NCI-H774 (cell line): ENCODE measurements at places on chromosomes 2 and 18.
A peak's percentile ranks its signal among the peaks of the same experiment; 100 is the strongest.

DNA sequence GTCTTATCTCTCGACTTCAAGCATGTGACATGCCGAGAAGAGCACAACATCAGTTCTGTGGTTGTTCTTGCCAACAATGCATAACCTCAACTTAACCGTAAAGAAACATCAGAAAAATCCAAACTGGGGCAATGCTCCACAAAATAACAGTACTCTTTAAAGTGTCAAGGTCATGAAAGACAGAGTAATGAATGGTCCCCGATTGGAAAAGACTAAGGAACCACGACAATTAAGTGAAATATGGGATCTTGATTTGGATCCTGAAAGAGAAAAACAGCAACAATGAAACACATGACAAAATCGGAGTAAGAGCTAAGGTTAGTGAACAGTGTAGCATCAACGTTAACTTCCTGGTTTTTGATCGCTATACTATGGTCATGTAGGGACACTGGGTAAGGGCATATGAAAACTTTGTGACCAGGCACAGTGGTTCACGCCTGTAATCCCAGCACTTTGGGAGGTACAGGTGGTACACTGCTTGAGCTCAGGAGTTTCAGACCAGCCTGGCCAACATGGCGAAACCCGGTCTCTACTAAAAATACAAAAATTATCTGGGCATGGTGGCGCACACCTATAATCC lies 55.2 kb downstream of the UNC50 start:
- DNase-seq = no peak

GRCh38 chr18:48917579-48918517 lies 32.9 kb downstream of the SMAD7 start:
- no peak for DNase-seq

DNA sequence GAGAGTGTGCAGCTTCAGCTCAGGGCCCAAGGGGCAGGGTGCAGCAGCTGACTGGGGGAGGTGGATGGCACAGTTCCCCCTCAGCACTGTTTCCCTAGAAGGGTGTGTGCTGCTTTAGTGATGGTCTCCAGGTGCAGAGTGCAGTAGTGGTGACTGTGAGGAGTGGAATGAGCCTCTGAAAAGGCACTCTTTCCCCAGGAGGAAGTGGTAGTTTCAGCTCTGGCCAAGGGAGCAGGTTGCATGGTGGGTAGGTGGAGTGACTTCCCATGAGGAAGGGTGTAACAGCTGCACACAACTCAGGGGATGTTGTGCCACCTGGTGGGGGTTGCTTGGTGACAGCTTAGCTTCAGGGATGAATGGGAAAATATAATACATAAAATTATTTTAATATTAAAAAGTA lies 251.5 kb upstream of the NXPH2 start:
- no peak for DNase-seq

DNA sequence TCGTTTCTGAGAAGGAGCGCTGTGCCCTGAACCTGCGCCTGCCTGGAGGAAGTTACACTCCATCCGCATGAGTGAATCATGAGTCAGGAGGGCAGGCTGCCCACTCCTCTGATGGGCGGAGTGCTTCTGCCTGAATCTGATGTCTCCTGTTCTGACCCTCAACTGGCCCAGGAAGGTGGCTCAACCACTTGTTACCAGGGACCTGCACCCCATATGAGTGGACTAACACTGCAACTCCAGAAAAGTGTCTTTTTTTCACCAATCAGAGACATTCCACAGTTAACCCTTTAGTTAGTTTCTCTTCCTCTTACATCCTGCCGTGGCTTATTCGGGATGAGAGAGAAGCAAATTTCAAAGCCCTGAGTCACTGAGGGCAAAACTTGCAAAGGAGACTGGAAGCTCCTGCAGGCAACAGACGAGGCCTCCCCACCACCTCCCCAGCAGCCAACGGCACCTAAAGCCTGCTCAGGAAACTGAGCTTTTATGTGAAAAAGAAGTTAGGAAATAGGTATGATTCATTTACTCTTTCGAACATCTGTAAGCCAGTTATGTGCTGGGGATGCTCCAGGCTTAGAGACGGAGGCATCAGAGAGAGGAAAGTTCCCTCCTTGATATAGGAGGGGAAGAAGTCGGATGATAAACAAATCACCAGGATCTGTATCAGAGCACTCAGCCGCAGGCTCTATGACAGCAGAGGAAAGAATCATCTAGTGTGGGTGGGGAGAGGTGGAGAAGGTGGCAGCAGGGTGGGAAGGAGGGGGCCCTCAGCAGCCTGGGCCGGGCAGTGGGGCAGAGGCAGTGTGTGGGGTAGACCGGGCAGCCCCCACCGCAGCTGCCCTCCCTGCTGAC lies 30.9 kb downstream of the MBP start:
- DNase-seq = no peak

DNA sequence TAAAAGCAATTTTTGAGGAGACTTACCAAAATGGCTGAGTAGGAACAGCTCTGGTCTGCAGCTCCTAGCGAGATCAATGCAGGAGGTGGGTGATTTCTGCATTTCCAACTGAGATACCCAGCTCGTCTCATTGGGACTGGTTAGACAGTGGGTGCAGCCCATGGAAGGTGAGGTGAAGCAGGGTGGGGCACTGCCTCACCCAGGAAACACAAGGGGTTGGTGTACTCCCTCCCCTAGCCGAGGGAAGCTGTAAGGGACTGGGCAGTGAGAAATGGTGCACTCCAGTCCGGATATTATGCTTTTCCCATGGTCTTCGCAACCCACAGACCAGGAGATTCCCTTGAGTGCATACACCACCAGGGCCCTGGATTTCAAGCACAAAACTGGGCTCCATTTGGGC lies 419.0 kb downstream of the NUP35 start:
- DNase-seq = no peak

GRCh38 chr18:59219672-59220163 lies at the start of gene GRP:
Gene GRP (plus strand): TSS chr18:59220158. CDS start chr18:59220266, 108 bp downstream.
- DNase-seq = peak; percentile 60

DNA sequence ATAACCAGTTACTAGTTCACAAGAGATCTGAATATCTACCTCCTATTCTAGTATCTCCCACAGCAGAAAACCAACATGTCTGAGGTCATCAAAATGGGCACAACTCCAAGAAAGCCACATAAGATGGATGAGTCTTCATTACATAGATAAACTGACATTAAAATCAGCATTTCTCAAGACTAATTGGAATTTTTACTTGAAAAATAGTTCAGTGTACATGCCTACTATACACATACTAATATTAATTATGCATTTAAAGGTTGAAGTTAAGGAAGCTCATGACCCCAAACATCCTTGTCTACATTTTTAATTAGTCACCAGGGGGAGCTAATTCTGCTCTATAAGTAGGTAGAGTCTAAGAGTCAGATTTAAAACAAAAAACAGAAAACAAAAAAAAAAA lies 41.9 kb downstream of the ZNF521 start:
- no peak for DNase-seq

DNA sequence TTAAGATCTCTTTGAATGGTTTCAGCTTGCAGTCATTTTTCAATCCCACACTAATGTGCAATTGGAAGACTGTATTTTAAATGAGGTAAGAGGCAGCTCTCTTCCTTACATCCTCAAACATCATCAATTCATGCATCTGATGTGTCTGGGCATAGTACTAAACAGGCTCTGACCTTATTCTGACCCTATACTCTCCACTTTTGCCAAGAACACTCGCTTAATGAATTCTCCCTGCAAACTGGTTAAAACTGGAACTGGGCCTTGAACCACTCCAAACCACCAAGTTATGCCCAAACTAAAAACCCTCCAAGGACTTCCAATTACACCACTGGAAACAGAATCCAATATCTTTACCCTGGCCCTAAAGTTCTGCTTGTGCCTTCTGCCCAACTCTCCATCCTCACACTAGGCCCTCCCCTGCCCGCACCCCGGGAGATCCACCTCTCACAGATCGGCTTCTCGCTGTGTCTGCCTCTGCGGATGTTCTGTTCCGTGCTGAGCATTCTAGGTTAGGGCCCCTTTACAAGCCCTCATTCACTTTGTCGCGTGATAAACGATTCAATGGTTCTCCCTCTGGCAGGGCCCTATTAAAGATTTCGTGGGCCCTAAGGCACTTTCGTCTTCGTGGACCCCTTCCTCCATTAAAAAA lies 1.2 kb downstream of the M1AP start:
- DNase-seq = no peak

GRCh38 chr18:26434887-26435286 lies 113.5 kb downstream of the KCTD1 start:
- DNase-seq = no peak

GRCh38 chr2:63735931-63736330 lies 105.8 kb upstream of the UGP2 start:
- no peak for DNase-seq

GRCh38 chr2:239726631-239727181 lies 298.4 kb downstream of the NDUFA10 start:
- no peak for DNase-seq

- no peak for DNase-seq
Measured at GRCh38 chr18:5891184-5891853, 4.0 kb downstream of the TMEM200C start.

- DNase-seq = no peak
Measured at GRCh38 chr18:28078849-28079248, 98.1 kb downstream of the CDH2 start.

- no peak for DNase-seq
Measured at GRCh38 chr2:33242845-33243244, 233.6 kb upstream of the RASGRP3 start.

GRCh38 chr2:221572821-221573429 lies 821 bp upstream of the EPHA4 start:
- DNase-seq = peak; percentile 42

DNA sequence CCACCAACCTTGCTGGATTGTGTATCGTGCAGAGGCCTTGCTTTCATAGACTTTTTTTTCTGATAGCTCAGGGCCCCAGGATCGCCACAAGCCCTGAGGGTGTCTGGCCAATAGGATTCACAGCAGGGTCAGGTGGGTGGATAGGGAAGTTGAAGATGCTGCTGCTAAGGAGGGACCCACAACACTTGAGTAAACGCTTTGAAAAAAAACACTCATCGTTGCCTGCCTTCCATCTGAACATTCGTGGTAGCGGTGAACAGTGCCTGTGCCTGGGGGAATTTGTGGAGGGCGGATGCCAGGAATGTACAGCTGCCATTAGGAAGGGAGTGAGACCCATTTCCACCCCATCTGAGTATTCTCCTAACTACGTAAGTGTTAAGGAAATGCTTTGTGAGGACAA lies 104.6 kb upstream of the TPO start:
- no peak for DNase-seq

- no peak for DNase-seq
Measured at GRCh38 chr2:101803945-101804696, 106.6 kb downstream of the MAP4K4 start.

- DNase-seq = no peak
Measured at GRCh38 chr2:163397451-163397850, 338.4 kb downstream of the FIGN start.

- no peak for DNase-seq
Measured at GRCh38 chr2:146666340-146666739, 1178.5 kb upstream of the ACVR2A start.

DNA sequence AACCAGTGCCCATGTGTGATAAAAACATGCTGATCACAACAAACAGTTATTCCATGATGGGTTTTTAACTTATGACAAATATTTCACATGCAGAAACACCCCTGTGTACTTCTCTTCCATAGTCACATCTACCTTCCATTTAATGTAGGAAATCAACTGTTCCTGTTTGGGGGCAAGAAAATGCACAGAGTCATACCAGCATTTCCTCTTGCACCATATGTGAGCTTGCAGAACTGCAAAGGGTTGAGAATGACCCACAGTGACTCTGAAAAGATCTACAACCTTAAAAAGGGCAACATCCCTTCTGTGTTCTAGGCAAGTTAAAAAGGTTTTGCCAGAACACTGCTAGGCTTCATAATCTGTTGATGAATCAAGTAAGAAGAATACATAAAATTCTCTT lies 9.9 kb downstream of the BMP10 start:
- no peak for DNase-seq

DNA sequence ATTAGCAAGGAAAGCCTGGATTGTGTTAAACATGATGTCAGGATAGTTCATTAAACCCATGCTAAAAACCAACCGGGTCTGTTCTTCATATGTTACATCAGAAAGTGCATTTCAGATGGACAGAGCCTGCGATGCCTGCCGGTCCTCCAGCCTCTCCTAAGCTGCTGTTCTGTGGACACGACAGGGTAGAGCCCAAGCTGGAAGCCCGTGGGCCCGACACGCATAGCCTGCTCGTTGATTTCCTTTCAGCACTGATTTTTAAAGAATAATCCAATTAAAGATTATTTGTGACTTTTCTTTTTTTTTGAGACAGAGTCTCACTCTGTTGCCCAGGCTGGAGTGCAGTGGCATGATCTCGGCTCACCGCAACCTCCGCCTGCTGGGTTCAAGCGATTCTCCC lies 797 bp downstream of the OR6B3 start:
- DNase-seq = no peak

GRCh38 chr2:108115868-108116267 lies 123.9 kb upstream of the SULT1C3 start:
- no peak for DNase-seq

DNA sequence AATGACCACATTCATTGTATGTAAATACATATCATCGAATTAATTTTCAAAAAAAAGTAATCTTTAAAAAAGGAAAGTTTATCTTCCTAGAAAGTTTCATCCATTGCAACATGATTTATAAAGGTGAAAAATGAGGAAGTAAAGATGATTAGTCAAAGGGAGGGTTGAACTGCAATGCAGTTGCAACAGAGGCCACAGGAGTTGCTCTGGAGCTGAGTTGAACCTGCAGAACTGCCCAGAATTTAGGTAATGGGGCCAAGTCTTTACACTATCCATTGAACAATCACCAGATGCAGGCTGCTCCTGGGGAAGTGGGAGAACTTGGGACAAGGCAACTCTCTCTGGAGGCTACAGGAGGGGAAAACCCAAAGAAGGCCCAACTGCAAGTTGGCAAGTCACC lies 390.7 kb downstream of the METTL4 start:
- DNase-seq = no peak

GRCh38 chr18:48228301-48228715 lies 180.9 kb downstream of the ZBTB7C start:
- DNase-seq = no peak

- DNase-seq = no peak
Measured at GRCh38 chr2:238644095-238645081, 203.5 kb upstream of the TWIST2 start.

DNA sequence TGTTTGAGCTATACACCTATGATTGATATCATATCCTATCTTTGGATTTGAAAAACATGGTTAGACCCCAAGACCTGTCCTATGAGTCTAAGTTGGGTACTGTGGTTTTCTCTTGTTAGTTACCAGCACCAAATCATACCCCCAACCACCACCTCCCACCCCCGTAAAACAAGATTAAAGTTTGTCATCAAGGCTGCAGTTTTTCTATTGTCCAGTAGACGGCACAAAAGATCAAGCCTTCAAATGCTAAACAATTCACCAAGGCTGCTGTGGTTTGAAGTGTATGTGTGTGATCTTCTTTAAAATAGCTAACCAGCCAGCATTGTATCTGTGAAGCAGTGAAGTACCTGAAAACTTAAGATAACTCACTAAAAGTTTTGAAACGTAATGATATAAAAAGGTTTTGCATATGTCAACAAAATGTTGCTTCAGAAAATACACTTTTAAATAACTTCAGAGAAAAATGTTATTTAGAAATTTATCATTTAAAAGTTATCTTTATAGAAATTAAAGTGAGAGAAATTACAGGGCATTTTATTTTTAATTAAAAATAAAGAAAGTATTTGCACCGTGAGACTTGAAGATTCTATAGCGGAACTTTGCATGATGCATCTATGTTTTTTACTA lies 5.8 kb upstream of the MEIS1 start:
- peak; percentile 64 for DNase-seq
